Right renal cortex interstitium (tissue), 3 donors: ENCODE measurements at places on chromosomes 16 and 17.
A peak's percentile ranks its signal among the peaks of the same experiment; 100 is the strongest.

- no peak for DNase-seq
Measured at GRCh38 chr17:7423679-7424078, 1.7 kb upstream of the SPEM2 start.

GRCh38 chr17:50317121-50317520 is 28.8 kb upstream of the XYLT2 start:
- no peak for DNase-seq

DNA sequence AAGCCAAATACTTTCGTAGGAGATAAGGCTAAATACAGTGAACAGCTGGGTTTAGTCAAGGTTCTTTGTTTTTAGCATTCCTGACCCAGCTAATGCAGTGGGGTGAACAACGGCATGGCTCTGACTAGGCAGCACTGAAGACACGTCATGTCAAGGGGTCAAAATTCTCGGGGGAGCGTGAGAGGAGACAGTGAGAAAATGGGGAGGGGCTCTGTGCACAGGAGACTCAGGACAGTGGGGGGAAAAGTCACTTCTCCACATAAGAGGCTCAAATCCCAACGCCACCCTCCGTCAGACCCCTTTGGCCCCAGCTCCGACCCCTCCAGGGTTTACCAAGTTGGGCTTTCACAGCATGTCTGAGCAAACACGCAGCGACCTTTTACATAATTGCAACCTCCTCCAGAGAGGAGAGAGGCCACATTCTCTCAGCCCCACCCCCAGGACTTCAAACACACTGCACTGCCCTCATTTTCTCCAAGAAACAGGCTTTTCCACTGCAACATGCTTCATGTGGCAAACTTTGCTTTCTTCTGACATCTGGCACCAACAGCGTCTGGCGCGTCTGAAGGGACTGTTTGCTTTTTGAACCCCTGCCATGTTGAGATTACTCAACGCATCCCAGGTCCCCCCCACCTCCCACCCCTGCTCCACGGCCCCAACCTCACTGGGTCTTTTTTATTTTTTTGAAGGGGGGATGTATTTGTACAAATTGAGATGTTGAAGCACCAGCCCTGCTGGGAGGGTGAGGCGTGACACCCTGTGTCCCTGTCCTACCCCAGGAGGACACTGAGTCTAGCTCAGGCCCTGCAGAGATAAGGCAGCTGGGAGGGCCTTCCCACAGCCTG is 30.0 kb downstream of the AXIN2 start:
- DNase-seq = peak; percentile 80

DNA sequence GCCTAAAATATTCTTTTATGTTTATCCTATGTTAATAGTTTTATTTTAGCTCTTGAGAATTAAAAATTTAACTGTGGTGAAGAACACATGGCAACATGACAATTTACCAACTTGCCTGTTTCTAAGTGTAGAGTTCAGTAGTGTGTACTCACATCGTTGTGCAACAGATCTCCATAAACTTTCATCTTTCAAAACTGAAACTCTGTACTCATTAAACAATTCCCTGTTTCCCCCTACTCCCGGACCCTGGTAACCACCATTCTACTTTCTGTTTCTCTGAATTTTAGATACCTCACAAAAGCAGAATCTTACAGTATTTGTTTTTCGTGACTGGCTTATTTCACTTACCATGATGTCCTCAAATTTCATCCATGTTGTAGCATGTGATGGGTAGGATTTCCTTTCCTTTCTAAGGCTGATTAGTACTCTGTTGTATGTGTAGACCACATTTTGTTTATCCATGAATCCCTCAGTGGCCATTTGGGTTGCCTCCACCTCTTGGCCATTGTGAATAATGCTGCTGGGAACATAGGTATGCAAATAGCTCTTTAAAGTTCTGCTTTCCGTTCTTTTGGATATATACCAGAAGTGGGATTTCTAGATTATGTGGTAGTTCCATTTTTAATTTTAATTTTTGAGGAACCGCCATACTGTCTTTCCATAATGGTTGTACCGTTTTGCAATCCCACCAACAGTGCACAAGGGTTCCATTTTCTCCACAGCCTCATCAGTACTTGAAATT is 17.4 kb downstream of the IST1 start:
- no peak for DNase-seq

DNA sequence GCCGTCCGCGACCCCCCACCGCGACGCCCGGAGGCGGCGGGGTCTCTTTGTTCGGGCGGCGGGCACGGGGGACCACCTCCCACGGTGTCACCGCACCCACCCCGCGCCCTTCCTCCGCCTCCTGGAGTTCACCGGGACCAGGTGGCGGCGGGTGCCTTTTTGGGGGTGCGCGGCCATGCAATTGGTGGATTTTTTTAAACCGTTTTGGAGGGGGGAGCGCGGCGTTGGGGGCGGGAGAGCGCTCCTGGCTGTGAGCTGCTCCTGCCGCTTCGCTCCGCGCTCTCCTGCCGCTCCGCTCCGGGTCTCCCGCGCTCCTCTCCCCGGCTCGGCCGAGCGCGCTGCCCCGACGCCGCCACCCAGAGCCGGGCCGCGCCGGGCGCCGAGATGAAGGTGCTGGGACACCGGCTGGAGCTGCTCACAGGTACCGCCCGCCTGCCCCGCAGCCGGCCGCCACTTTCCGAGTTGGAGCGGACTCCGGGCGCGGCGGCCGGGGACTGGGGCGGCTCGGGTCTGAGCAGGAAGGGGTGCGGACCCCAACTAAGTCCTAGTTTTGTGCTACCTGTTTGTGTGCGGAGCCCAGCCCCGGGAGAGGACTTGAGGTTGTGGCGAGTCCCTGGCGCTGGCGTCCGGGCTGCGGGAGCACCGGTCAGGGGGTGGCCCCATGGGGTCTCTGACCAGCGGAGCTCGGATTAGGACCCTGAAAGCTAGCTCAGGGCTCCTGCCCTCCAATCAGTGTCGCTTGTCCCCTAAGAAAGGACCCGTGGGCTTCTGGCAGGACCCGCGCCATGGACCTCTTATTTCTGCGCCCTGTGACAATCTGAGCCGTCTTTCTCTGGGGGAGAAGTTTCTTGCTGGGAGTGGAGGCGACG is 35.7 kb upstream of the NDRG4 start:
- no peak for DNase-seq

DNA sequence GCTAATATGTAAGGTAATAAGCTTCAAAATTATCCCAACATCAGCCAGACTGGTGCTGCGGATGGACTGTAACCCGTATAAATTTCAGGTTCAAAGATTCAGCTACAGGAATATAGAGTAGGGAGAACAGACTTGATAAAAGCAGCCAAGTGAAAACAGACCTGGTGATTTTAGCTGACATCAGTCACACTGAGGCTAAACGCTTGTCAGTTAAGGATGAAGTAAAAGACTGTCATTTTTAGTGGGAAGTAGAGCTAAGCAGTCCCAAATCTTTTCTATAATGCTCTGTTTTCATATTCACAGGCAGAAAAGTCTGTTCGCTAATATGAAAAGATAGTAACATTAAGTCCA is 35.4 kb downstream of the CMTM4 start:
- no peak for DNase-seq

DNA sequence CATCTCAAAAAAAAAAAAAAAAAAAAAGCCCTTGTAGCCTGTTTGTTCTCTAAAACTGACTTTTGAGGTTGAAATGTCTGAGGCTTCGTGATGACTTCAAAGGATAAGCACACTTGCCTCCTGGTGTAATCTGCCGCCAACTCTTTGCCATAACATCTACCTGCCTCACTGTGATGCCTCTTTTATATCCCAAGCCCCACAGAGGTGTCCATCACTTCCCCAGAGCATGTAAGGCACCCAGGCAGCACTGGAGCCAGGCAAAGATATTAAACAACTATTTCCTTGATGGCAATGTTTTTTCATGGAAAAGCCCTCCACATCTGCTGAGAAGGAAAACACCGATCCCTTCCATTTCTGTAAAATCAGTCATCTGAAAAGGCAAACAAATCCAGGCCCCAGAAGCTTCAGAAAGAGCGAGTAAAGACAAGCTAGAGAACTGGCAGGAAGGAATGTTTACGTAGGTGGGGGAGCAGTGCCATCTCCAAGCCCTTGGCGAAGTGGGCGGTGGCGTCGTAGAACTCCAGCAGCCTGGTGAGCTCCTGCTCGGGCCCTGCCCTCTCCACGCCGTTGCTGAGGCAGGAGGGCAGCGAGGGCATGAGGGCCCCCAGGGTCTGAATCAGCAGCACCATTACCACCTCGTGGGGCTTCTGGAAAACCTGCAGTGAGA is 28.6 kb downstream of the COG7 start:
- no peak for DNase-seq

GRCh38 chr16:64745258-64745930 is 376.5 kb downstream of the CDH11 start:
- no peak for DNase-seq

- no peak for DNase-seq
Measured at GRCh38 chr16:81518439-81518757, 73.8 kb downstream of the CMIP start.
